ENCODE measurements at places on chromosomes 4 and X.

DNA sequence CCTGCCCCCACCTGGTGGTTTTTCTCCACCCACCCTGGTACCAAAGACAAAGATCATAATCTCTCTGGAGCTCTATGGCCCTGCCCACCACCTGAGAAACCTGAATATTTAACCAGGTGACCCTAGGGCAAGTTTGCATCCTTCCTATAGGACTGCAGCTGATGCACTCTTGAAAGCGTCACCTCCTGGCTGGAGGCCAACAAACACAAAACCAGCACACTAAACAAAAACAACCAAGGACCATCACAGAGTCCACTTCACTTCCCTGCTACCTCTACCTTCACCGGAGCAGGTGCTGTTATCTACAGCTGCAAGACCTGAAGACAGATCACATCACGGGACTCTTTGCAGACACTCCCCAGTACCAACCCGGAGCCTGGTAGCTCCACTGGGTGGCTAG, 296.7 kb upstream of the FGF13 start:
- DNase-seq: no peak

GRCh38 chrX:109847257-109848187, 114.5 kb upstream of the ACSL4 start:
- DNase-seq: no peak

DNA sequence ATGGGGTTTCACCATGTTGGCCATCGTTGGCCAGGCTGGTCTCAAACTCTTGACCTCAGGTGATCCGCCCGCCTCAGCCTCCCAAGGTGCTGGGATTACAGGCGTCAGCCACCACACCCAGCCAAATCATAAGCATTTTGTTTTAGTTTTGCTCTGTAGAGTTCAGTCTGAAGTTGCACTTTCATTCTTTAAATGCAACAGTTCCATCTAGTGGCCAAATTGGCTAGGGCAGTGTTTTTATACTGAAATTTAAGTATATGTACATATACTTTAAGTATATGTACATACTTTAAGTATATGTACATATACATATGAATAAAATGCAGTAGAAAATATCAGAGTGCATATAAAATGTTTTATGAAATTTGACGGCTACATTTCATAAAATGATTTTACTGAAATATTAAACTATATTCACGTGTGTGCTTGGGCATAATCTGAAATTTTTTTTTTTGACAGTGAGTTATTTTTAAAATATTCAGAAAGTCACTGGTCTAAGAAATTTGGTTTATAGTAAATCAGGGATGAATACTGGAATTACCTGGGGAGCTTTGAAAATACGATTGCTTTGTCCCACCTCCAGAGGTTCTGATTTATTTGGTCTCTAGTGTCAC, 145.5 kb downstream of the NWD2 start:
- DNase-seq: peak; percentile 32

DNA sequence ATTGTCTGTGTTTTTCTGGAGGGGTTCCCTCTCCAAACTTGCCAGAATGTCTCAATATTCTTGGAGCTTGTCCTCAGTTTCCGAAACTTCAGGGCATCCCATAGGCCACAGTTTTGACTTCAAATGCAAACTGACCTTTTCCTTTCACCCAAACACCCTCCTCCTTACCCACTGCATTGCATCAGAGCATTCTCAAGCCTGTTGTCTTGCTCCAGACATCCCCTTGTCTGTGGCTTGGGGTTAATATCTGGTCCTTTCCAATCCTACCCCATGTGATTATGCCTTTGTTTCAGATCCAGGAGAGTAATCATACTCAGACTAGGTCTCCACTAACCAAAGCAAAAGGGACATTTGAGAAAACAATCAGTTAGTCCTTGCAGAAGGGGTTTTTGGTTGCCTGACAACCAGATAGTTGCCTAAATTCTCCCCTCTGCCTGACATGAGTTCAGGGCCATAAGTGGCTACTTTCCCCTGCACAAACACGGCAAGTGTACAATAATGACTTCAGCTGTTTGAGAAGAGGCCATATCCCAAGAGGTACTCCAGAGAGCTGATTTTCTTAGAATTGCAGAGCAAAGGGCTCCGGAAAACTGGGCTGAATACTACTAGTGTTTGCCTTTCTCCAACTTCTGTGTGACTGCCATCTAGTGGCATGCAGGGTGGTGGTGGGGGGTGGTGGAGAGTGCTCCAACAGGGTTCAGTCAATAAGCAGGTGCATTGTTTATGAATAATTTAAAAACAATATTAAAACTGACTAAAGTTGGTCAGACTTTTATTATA, 130.2 kb downstream of the CHRDL1 start:
- peak; percentile 43 for DNase-seq

GRCh38 chr4:88868510-88868909, 170.9 kb upstream of the NAP1L5 start:
- DNase-seq: no peak

- peak; percentile 6 for DNase-seq
Measured at GRCh38 chr4:73762409-73762808, 22.0 kb downstream of the CXCL8 start.

DNA sequence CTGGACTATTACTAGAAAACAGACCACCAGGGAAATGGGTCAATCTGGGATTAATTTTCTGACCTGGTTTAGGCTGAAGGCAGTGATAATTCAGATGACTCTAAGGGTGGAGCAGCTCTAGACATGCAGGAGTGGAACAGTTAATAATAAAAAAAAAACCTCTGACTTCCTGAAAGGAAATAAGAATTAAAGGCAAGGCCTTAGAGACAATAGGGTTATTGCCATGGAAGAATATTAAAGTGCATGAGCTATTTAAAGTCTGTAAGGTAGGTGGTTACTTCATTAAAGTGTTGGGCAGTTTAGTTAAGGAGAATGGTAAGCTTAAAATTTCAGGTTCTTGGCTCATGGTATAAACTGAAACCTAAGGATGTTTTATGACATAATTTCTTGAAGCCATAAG, 14.6 kb upstream of the ADH5 start:
- no peak for DNase-seq

GRCh38 chrX:132712350-132712749, 223.5 kb upstream of the MBNL3 start:
- no peak for DNase-seq

- no peak for DNase-seq
Measured at GRCh38 chr4:121278811-121279368, 101.9 kb downstream of the QRFPR start.

DNA sequence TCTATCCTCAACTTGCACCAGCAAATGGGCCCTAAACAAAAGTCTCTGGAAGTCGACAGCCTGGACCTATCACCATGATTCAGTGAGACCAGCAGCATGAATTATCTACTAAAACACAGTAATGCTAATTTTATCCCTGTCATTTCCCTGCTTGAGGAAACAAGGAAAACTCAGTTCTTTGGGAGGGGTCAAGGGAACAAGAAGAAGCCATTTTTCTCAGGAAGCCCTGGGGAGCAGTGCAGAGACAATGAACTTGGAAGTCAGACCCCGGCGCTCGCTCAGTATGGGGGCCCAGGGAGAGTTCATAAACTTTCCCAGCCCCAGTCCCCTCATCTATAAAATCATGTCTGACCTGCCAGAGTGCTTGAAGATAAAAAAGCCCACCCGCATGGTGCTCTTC, 50.4 kb downstream of the DCTD start:
- DNase-seq: no peak

DNA sequence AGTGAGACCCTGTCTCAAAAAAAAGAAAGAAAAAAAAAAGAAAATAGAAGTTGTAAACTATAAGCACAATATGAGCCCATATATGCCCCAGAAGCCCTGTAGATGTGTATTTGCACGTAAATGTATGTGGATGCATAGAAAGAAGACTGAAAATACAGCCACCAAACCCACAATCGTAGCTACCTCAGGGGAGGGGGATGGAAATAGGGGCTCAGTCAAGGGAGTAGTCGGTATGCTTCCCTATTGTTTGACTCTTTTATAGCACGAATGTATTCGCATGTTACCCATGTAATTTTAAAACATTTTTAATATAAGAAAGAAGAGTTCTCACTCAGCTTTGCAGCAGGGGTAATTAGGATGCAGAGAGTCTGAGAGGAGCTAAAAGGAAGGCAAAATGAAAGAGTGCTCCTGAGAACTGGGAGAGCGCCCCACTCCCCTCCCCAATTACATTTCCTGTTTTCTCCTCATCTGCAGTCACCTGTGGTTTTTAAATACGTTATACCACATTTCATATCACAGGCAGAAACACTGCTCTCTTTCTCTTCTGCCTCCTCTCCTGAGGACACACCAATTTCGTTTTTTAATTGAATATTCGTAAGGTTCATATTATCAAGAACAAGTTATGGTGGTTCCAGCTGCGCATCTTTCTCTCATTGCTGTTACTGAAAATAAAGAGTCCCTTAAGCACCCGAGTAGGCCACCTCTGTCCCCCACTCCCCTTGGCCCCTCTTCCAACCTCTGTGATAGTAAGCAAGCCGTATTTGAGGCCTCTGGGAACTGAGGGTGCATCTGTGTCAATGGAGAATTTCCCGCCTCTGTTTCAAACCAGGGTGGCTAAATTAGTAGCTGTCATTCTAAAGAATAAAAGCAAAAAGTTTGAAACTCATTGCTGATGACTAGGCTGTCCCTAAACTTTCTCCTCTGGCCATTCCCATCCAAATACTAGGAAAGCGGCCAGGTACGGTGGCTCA, 10.7 kb downstream of the SEPTIN6 start:
- DNase-seq: no peak

DNA sequence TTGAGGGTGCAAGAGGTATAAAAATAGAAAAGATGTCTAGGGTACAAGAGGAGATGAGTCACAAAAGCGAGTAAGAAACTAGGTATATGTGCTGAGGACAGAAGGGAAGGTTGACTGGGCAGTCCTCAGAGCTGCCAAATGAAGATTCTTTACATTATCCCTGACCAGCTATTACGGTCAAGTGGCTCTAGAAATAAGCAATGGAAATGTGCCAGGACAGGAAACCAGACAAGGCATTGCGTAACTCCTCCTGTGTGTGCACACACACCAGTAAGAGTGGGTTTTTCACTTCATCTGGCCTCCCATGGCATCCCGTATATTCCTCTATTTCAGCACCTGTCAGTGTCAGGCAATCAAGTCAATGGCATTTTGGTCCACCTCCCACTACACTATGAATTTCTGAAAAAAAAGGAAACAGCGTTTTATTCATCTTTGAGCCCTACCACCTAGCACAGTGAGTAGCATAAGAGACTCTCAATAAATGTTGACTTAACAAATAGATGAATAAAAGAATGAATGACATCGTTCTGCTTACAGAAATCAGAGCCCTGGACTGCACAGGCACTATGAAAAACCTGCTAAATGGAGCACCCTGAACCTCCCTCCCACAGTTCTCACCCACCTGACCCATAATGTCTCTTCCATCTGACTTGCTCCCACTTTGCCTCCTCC, 62.6 kb upstream of the KLF3 start:
- DNase-seq: peak; percentile 41

- DNase-seq: peak; percentile 91
Measured at GRCh38 chr4:169314906-169315305, 44.1 kb upstream of the SH3RF1 start.

GRCh38 chrX:153774576-153775292, 6.1 kb upstream of the SRPK3 start:
- DNase-seq: no peak

- no peak for DNase-seq
Measured at GRCh38 chr4:100644150-100644549, 126.3 kb upstream of the EMCN start.

GRCh38 chrX:30910124-30910860, 21.2 kb upstream of the TAB3 start:
- DNase-seq: no peak

DNA sequence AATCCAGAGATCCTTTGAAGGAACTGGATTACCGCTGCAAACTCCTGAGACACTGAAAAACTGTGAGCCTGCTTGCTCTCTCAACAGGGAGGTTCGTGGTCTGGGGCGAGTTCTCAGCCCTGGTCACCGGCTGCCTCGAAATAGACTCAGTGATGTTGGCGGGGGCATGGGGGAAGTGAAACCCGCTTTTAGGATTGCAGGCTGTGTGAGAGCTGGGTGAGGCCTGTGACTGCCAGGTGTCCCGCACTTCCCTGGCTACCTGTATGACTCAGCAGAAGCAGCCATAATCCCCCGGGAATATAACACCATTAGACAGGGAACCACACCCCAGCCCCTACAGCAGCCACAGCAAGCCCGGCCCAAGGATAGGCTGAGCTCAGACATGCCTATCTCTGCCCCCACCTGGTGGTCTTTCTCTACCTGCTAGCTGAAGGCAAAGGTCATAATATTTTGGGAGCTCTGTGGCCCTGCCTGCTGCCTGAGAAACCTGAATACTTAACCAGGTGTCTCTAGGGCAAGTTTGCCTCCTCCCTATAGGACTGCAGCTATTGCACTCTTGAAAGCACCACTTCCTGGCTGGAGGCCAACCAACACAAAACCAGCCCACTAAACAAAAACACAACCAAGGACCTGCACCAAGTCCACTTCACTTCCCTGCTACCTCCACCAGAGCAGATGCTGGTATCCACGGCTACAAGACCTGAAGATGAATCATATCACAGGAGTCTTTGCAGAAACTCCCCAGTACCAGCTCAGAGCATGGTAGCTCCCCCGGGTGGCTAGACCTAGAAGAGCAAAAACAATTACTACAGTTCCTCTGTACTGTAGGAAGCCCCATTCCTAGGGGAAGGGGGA, 202.0 kb downstream of the RRAGB start:
- DNase-seq: no peak

DNA sequence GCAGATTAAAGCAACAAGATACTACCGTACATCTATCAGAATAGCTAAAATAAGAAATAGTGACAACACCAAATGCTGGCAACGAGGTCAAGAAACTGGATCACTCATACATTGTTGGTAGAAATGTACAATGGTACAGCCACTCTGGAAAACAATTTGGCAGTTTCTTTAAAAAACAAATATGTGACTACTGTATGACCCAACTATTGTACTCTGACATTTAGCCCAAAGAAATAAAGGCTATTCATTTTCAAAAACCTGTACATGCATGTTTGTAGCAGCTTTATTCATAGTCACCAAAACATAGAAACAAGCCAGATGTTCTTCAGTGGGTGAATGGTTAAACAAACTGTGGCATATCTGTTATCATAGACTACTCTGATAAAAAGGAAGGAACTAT, 8.2 kb downstream of the CLCN3 start:
- DNase-seq: no peak

DNA sequence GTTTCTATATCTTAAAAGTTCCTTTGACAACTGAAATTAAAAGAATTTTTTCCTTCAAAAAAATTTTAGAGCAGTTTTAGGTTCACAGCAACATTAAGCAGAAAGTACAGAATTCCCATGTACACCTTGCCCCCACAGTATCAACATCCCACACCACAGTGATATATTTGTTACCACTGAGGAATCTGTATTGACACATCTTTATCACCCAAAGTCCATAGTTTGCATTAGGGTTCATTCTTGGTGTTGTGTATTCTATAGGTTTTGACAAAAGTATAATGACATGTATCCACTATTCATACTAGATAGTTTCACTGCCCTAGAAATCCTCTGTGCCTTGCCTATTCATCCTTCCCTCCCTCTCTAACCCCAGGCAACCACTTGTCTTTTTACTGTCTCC, 43.7 kb downstream of the FNIP2 start:
- DNase-seq: no peak

All from body of pancreas (tissue), 4 donors.